ENCODE measurements at places on chromosomes 1 and 21.

DNA sequence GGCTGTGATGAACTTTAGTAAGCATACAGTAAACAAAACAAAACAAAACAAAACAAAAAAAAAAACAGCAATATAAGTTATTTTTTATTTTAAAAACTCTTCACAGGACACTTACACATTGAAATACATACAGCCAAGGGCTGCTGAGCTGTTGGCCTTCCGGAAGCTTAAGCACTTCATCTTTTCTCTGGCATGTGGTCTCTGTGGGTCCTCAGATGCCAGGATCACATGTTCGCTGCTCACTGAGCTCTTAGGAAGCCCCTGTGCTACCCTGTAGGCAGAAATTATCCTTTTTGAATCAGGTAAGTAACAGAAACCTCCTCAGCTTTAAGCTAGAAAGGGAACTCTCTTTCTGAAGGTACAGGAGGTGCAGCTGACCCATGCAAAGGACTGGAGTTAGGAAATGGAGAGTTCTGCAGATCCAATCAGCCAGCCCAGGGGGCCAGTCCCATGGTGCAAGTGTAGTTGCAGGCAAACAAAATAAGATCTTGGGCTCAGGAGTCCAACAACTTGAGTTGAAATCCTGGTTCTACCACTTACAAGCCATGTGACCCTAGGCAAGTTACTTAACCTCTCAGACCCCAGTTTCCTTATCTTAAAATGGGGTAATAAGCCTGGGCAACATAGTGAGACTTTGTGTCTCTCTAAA lies 22.4 kb upstream of the MED18 start:
- DNase-seq = no peak

GRCh38 chr1:32817815-32818786 lies 648 bp downstream of the S100PBP start:
- DNase-seq = peak; percentile 23

GRCh38 chr1:160631983-160632625 lies 14.7 kb downstream of the SLAMF1 start:
- no peak for DNase-seq

DNA sequence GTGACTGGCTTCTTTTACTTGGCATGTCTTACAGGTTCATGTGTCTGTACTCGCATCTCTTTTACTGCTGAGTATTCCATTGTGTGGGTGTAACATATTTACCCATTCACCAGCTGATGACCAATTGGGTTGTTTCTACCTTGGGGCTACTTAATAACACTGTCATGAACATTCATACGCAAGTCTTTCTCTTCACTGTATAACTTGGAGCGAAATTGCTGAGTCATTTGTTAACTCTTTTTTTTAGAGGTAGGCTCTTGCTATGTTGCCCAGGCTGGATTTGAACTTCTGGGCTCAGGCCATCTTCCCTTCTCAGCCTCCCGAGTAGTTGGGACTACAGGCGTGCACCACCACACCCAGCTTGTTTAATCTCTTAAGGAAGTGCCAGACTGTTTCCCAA lies 6.5 kb downstream of the PYCR2 start:
- DNase-seq = no peak

DNA sequence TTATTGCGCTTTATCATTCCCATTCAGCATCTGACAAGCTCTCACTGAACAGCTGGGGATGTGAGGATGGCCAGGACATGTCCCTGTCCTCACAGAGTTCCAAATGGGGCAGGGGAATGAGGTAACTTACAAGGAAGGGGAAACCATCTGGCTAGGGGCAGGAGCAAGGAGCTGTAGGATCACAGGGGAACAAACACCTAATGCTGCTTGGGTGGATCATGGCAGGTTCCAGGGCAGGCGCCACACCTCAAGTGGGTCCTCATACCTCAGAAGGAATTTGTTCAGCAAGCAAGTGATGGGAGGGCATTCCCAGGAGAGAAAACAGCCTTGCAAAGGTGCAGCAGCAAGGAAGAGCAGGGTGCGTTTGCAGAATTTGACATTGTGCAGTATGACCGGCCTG lies 35.1 kb upstream of the GRIK3 start:
- DNase-seq = no peak

- no peak for DNase-seq
Observed at GRCh38 chr1:85047472-85048295, 616 bp downstream of the MCOLN3 start.

DNA sequence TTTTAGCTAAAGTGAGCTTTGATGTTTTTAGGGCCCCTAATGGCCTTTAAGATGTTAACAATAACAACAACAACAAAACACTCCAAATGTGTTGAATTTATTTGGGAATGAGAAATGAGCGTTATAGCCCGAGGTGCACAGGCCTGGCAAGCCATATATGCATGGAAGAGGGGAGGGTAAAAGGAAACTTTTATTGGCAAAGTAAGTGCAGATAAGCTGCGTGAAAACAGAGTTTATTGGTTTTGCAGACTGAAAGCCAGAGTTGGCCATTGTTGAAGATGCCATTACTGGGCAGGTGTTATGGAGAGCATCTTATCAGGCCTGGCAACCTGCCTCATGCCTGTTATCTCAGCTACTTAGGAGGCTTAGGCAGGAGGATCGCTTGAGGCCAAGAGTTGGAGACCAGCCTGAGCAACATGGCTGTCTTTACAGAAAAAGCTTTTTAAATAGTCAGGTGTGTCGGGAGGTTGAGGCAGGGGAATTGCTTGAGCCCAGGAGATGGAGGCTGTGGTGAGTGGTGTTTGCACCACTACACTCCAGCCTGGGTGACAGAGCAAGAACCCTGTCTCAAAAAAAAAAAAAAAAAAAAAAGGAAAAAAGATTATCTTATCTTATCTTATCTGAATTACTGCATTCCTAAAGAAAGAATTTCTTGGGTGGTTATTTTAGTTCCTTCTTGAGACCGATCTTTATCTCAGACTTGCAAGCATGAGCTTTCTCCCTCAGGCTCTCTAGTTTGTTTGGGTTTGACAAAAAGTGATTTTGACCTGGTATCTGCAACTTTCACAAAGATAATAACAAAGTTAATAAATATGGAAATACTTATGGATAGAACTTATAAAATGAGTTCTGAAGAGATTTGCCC lies 1.7 kb downstream of the PATJ start:
- no peak for DNase-seq

DNA sequence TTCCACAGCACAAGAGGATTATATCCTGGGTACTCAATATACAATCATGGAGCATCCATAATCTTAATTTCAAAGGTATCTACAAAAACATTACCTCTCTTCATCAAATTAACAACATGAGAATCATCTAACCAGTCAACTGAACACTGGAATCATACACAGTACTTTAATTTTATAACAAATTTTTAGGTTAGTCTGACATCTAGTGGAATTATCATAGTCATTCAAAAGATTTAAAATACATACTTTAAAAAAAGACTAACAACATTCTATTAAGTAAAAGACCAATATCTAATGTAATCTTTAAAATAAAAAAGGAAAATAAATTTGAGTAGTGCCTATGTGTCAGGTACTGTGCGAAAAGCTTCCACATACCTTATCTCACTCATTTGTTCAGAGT lies 16.8 kb upstream of the SH3GLB1 start:
- DNase-seq = no peak

DNA sequence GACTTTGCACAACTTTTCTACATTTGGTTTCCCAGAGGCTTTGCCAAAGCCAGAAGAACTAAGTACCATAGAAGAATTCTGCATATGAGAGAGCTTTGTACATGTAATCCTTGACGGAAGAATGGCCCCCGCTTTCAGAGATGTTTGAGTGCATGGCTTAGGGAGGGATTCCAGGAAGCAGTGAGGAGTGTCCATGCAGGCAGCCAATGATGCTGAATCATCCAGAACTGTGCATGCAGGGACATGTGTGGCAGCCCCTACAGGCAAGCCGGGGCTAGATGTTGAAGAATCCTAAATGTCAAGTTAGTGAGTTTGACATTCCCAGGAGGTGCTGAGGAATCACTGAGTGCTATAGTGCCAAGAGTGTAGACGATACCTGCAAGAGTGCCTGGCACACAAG lies 9.9 kb upstream of the HAO2 start:
- DNase-seq = no peak

GRCh38 chr1:66048011-66048410 lies 255.3 kb downstream of the PDE4B start:
- no peak for DNase-seq

GRCh38 chr1:84246213-84246612 lies 55.3 kb upstream of the SAMD13 start:
- no peak for DNase-seq
